ENCODE measurements at places on chromosomes 13 and 19. TPM values are rescaled to one million over a fixed set of nuclear protein-coding genes. Genes with fewer than 3 reads are reported as not detected.
A peak's percentile ranks its signal among the peaks of the same experiment; 100 is the strongest.

DNA sequence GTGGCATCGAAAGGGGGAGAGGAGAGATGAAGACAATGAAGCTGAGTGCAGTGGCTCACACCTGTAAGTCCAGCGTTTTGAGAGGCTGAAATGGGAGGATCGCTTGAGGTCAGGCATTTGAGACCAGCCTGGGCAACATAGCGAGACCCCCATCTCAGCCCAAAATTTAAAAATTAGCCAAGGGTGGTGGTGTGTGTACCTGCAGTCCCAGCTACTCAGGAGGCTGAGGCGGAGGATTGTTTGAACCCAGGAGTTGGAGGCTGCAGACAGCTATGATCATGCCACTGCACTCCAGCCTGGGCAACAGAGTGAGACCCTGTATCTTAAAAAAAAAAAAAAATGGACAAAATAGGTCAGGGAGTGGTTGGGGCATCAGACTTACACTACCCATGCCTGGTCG, 7.6 kb downstream of the RDH8 start:
- DNase-seq: no peak

DNA sequence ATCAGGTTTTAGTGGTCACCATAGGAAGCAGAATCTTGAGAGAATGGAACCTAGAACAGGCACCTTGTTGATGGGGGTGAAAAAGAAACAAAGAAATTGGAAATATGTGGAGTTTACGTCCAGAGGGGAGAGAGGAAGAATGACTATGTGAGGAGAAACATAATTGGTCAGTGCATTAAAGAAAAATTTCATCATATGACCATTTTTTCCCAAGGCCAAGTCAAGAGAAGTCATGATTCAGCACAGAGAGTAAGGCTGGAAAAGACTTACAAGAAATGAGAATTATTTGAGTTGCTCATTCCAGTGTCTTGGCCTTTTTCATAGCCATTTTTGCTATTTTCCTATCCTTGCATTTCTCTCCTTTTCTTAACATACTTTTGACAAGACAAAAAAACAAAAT, 421.7 kb downstream of the EFNB2 start:
- no peak for DNase-seq

- DNase-seq: no peak
These were observed 214.2 kb downstream of the FGF9 start for GRCh38 chr13:21884965-21885567.

DNA sequence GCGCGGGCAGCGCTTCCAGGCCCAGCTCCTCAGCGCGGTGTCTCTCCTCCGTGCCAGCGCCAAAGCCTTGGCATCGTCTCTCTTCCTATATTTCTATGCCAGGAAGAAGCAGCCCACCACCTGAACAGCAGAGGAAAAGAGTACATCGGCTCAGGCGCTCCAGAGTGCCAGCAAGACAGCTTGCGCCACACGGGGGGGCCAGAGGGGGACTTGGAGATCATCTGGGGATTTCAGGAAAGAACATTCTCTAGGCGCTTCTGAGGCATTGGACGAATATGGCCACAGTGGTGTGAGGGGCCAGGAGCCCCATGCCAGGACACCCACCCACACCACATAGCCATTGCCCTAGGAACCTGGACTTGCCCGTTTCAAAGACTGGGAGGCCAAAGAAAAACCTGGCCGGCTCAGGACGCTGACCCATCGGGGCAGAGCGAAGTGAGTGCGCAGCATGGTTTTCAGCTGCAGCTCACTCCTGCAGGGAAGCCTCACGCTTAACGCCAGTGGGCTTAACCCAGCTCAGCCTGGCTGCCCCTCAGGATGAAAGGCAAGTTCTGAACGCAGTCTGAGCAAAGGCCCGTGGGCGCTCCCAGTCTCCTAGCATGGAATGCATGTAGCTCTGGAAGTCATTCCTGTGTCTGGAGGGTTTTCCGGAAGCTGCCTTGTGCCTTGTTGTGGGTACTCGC, 62.1 kb downstream of the GGACT start:
- DNase-seq: no peak

DNA sequence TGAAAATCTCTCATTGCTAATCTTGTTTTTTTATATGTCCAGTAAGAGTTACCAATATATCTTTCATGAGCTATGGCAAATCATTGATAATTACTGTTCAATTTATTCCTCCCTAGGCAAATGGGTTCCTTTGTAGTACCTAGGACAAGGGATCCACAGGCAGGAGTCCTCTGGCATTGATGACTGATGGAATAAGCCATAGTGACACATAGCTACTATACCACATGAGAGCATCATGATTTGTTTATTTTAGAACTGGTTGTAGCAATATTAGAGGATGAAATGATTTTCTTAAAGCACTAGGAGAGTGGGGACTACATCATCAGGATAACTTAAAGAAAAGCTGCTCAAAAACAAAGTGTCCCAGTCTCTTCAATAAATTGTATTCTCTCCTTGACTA, 21.7 kb upstream of the MAB21L1 start:
- no peak for DNase-seq

DNA sequence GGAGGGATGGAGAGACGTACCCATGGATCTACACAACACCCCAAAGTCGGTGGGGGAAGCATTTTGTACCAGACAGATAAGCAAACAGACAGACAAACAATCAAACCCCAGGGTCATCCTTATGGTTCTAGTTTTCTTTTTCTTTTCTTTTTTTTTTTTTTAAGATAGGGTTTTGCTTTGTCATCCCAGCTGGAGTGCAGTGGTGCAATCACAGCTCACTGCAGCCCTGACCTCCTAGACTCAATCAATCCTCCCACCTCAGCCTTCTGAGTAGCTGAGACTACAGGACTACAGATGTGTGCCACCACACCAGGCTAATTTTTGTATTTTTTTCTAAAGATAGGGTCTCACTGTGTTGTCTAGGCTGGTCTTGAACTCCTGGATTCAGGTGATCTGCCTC, 17.9 kb upstream of the FBL start:
- no peak for DNase-seq

DNA sequence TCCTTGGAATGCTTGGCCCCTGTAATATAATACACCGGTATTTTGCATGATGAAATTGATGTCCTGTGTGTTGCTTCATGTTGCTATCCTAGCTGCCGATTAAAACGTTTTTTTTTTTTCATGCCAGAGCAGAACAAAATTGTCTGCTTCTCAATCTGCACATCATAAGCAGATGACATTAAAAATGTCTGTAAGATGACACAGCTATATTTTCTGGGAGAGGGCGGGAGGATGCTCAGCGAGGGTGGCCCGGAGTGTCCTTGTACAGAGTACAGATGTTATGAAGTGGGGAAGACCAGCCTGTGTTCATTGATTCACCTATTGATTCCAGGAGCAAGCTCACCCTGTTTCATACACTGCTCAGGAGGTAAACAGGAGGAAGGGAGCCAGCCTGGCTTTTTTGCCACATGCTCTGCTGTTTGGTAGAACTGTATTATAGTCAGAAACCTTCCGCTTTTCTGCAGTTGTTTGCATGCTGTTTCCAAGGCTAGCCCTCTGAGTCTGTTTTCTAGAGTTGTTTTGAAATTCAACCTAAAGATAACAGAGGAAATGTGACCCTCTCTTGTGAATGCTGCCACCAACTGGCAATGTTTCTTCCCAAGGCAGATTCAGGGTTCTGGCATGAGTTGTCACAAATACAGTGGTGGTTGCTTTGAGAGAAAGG, 4.7 kb upstream of the IRS2 start:
- DNase-seq: no peak

DNA sequence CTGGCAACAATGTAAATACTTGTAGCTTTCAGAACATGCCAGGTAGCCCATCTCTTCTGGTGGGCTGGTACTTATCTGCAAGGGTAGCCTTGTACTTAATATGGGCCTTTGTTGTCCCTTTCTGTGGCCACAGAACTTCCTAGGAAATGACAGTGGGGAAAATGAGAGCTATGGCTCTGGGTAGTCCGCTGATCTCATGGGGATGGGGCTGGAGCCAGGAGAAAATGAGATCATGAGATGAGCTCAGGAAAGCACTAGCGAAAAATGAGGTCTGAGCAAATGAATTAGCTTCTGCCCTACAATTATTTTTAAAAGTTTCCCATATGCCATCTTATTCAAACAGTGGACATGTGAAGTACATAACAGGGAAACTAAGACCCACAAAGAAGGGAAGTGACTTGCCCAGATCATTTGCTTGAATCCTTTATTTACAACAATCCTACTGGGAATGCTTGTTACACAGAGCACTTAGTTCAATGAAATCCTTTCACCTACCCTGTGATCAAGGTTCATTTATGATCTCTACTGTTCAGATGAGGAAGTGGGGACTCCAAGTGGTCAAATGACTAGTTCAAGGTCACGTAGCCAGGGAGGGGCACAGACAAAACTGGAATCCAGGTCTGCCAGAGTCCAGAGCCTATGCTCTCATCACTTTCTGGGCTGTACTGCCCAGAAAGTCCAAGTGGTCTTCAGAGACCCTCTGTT, 87.1 kb downstream of the PTPRS start:
- no peak for DNase-seq

GRCh38 chr19:15432018-15432494, 13.3 kb upstream of the AKAP8L start:
- no peak for DNase-seq

- no peak for DNase-seq
These were observed 148.5 kb upstream of the FREM2 start for GRCh38 chr13:38538422-38538821.

GRCh38 chr19:2097203-2097885, 629 bp downstream of the IZUMO4 start:
- DNase-seq: no peak

GRCh38 chr19:11070123-11070522, 19.1 kb upstream of the LDLR start:
- no peak for DNase-seq

DNA sequence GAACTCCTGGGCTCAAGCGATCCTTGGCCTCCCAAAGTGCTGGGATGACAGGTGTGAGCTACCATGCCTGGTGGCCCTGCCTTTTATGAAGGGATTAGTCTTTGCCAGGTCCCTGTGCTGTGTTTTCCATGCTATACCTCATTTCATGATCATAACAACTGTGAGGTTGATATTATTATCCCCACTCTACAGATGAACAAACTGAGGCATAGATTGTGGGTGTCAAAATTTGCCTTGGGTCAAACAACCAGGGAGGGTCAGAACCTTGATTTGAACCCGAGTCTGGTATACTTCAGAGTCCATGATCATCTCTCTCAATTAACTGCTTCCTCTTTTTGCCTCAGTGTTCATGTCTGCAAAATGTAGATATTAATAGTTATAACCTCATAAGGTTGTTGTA, 6.9 kb downstream of the PINLYP start:
- DNase-seq: no peak

DNA sequence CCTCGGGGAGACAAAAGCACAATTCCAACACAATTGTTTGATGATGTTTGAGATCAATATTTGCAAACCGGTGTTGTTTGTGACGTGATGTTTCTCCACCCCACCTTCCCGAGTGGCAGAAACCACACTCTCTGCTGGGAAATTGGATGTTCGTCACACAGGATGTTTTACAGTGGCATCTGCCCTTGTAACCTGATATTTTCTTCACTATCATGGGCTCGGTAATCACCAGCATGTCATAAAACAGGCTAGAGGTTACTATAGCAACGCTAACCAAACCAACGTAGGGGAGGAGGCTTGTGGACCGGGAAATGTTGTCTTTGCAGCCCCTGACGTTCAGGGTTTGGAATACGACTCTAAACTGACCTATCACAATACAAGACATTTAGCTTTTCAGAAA, 454.5 kb downstream of the IRS2 start:
- DNase-seq: peak; percentile 45

DNA sequence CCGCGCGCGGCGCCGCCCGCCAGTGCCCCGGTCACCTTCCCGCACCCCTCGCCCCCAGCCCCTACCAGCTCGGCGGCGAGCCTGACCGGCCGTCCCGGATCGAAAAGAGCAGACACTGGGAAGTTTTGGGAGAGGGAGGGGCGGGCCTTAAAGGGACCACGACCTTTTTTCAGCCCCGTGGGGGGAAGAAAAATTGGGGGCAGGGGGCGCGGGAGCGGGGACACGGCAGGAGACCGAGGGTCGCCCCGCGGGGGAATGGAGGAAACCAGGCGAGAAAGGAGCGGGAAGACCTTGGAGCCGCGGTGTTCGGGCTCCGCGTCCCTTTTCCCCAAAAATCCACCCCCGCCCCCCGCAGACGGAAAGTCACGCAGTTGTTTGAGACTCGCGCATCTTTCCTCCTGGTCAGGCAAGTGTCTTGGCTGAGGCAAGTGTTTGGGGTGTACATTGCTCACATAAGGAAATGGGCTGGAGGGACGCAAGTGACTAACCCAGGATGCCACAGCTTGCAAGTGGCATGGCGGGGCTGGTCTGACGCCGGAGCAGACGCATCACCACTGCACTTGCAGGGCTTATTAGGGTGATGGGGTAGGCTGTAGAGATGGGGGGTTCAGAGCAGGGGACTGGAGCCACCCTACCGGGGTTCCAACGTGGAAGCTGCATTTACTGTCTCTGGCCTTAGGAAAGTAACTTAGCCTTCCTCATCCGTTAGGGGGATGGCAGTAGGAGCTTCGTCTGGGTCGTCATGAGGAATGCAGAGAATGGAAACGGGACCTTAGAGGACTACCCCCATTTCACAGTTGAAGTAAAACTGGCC, 2.7 kb upstream of the HNRNPL start:
- DNase-seq: no peak

- no peak for DNase-seq
These were observed 881.8 kb downstream of the SLITRK5 start for GRCh38 chr13:88552966-88553365.

GRCh38 chr13:40429706-40430545, 236.5 kb downstream of the FOXO1 start:
- DNase-seq: no peak

- no peak for DNase-seq
These were observed 31.9 kb downstream of the LNX2 start for GRCh38 chr13:27588405-27588804.

- no peak for DNase-seq
These were observed 49.3 kb upstream of the VSTM2B start for GRCh38 chr19:29476528-29476927.

DNA sequence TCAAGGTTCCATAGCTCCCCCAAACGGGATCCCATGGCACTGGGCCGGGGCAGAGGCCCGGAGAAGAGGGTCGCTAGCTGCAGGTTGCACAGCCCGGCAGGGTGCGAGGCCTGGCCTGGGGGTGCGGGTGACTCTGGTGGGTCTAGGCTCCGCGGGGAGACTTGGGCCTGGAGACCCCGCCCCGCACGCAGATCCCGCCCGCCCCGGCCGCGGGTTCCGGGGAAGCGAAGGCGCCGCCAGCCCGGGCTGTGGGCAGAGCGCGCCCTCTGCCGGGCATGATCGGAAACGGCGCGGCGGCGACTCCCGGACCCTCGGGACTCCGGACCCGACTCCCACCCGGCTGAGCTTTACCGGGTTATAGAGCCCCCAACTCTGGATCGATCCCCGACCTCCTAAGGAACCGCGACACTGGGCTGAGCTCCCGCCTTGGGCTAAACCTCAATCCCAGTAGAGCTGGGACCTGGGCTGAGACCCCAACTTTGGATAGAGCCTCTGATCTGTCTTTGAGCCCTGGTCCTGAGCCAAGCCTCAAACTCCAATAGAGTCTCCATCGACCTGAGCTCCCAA, 3.1 kb upstream of the TNFAIP8L1 start:
- no peak for DNase-seq

GRCh38 chr19:30684613-30685012, 312.4 kb downstream of the ZNF536 start:
- DNase-seq: no peak

- DNase-seq: no peak
These were observed 8.3 kb downstream of the IFNL3 start for GRCh38 chr19:39236527-39236926.

The ERICH6B gene
- 1.1 TPM for polyA plus RNA-seq

The SYCN gene
- not detected for polyA plus RNA-seq

The GPR12 gene
- polyA plus RNA-seq: not detected

The ZNF568 gene
- polyA plus RNA-seq: 24.8 TPM

The KLK14 gene
- 0.15 TPM for polyA plus RNA-seq

The WASF3 gene
- 53.2 TPM for polyA plus RNA-seq
